ENCODE measurements at places on chromosomes 7 and 10.

DNA sequence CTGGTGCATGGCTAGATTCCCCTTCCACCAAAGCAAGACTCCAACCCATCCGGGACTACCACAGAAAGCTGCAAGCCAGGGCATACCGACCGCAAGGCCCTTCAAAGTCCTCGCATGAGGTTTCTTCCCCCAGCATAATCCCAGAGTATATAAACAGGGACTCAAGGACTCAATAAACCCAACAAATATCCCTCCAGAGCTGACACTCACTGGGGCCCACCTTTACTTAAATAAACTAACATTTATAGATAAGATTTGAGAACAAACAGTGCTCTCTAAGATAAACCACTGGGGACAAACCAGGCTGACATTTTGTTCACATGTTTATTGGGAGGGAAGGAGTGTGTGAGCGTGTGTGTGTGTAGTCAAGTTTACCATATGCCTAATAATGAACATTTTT, 138.2 kb downstream of the ADAM12 start:
- DNase-seq = no peak

GRCh38 chr7:105680505-105681187, 99.4 kb upstream of the EFCAB10 start:
- no peak for DNase-seq

DNA sequence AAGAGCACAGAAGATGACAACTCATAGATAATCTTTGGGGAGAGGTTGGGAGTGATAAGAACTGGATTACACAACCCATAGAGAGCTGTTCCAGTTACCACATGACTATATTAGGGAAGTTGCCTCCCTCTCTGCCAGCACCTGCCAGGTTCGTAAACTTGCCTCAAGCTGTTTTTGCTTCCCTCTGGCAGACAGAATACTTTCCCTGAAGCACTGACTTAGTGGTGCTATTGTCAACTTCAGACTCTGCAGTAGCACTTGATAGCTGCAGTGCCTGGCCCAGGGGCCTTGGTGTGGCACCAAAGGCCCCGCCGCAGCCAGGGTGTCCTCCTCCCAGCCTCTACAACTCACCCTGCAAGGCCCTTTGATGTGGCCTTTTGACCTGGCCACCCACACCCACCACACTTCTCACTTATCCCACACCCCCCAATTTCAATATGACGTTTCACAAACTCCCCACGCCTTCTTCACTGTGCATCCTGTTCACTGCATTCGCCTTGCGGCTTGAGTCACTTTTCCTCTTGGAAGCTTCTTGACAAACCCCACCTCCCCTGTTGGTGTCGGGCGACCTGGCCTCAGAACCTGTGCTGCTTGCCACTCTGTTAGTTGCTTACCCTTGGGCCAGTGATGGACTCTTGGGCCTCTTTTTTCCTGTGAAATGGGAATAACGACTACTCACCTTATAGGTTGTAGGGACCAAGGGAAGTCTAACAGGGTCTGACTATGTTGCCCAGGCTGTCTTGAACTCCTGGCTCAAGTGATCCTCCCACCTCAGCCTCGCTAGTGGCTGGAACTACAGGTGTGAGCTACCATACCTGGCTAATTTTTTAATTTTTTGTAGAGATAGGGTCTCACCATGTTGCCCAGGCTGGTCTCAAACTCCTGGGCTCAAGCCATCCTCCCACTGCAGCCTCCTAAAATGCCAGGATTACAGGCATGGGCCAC, 50.2 kb upstream of the PODXL start:
- DNase-seq = no peak

DNA sequence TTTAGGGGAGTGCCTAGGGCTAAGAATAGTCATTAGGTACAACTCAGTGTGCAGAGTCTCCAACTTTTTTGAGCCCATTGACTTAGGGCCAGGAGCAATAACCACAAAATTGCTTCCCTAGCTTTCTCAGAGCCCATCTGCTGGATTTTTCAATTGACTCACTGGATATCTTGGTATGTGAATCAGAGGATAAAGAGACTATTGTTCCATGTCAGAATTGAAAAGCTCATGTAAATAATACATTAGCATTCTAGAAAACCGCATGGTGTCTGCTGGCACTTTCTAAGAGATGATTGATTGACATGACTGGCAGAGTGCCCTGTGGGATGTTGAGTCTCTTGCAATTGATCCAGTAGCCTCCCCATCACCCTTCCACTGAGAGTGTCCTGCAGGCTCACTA, 246.2 kb downstream of the CCDC7 start:
- DNase-seq = no peak

GRCh38 chr7:128810473-128810872, 18.7 kb downstream of the CCDC136 start:
- no peak for DNase-seq

GRCh38 chr7:6612819-6613218, 2.6 kb upstream of the ZNF853 start:
- no peak for DNase-seq

DNA sequence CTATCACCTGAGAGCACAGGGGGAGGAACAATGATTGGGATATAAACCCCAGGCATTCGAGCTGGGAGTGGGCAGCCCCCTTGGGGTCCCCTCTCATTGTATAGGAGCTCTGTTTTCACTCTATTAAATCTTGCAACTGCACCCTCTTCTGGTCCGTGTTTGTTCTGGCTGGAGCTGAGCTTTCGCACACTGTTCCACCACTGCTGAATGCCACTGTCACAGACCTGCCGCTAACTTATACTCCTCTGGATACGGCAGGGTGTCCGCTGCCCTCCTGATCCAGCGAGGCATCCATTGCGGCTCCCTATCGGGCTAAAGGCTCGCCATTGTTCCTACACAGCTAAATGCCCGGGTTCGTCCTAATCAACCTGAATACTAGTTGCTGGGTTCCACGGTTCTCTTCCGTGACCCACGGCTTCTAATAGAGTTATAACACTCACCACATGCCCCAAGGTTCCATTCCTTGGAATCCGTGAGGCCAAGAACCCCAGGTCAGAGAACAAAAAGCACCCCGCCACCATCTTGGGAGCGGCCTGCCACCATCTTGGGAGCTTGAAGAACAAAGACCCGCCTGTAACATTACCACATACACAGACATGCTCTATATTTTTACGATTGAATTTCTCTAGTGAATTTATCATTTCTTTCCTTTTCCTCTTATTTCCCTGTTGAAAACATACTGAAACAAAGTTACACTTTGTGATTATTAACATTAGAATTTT, 9.0 kb downstream of the ZWINT start:
- DNase-seq = no peak

- DNase-seq = no peak
Observed at GRCh38 chr7:15719311-15719710, 32.8 kb upstream of the MEOX2 start.

GRCh38 chr7:123872908-123873307, 27.9 kb downstream of the HYAL4 start:
- DNase-seq = no peak

- DNase-seq = no peak
Observed at GRCh38 chr7:155348806-155349205, 51.1 kb downstream of the INSIG1 start.

Measured in T-helper 1 cell (primary cell).